NCI-H1092 (cell line): ENCODE measurements at places on chromosomes 4 and X.

DNA sequence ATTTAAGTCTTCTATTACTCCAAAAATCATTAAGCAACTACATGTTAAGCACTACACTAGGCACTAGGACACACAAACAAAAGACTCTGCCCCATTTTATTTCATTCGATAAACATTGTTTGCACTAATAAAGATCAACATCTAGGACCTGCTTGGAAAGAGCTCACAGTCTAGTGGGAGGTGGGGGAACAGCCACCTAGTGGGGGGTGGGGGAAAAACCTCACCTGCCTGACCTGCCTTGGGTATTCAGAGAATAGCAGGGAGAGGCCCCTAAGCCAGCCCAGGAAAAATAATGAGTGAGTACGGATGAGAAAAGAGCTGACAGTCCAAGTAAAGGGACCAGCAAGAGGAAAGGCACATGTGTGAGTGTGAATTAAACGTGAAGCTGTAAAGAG lies 52.2 kb downstream of the PRDM5 start:
- DNase-seq: no peak

GRCh38 chr4:5683566-5683965 lies 24.8 kb downstream of the EVC2 start:
- no peak for DNase-seq

DNA sequence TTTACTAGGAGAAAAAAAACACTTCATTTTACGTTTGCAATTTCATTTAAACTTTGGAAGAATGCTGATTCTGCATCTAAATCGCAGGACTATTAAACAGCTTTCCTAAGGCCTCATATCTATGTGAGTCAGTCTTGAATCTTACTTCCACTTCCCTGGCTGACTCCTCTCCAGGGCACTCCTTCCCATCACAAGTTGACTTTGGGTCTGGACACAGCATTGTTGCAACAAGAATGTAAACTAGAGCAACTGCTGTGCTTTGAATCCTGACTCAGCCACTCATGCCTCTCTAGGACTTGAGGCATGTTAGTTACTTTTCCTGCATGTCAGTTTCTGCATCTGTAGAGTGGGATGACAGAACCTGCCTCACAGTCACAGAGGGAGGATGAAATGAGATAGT lies 413.8 kb downstream of the FAT4 start:
- no peak for DNase-seq

GRCh38 chrX:9062641-9063040 lies 28.7 kb upstream of the FAM9B start:
- no peak for DNase-seq

DNA sequence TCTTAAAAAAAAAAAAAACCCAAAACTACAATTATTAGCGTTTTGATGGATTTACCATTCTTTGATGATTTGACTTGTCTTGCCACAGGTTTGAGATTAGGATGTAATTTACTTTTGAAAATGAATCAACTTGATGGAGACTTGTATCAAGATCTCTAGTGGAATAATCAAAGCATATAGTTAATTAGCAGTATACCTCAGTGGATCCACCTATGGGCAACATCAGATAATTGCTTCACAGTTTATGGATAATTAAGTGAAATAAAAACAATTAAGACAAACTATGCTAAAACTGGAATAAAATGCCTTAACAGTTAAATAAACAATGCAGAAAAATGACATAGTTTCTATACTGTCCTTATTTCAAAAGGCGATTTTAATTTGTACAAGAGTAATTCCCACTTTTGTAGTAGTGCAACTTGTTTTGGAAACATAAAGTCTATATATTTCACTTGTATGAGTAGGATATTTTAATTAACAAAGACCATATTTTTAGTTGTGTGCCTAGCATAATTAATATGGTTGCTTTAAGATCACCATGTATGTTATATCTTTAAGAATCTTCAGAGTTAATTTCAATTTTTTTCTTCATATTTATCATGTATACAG lies 4.2 kb downstream of the CPEB2 start:
- no peak for DNase-seq

DNA sequence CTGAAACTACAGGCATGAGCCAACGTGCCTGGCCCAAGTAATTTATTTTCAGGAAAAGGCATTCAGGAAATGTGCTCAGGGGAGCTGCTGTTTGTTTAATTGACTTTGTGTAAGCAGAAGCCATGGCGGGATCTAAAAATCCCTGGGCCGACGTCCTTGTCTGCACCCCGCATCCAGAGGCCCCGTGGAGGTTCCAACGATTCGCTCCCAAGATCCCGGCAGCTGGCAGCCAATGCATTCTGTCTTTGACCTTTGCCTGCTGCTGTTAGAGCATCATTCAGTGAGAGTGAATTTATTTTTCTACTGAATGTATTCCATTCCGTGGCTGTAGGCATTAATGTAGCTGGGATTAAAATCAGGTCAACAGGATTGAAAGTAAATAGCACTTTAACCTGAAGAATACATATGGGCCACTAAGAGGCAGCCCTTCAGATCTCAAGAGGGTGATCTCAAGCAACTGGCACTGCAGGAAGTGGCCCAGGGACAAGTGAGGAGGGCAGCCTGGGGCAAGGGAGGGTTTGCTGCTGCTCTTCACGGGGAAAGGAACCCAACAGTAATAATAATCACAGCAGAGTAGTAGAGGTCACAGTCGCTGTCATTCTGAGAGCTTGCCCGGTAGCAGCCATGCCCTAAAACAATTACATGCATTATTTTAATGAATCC lies 75.2 kb downstream of the PSAPL1 start:
- DNase-seq: peak; percentile 66

DNA sequence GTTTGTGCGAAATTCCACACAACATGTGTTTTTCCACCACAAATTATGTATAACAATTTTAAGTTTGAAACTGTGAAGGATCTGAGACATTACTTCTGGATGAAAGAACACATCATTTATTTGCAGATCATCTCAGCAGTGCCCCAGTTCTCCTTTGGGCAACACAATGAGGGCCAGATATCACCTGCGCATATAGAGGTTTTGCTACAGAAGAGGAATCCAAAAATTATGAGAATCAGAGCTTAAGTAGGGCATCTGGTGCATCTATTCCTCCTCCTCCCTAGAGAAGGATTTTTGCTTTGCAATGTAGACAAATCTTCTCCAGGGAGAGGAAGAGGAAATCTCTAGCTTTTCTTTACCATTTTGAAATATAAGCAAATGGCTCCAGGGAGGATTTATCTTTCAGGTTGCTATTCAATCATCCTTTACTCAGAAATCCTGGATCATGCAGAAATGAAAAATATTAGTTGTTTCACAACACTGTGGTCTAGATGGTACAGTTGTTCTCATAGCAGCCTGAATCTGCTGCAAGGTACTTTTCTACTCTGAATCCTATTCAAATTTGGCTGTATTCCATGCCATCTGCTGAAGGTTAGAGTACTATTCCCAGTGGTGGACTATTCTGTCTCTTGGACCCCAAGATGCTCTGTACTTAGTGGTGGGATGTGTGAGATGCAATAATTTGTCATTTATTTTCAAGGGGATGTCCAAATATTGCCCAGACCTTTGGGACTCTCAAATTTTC lies 132.1 kb downstream of the SNCA start:
- peak; percentile 16 for DNase-seq

- DNase-seq: no peak
Observed at GRCh38 chr4:3248811-3249661, at the start of gene MSANTD1. Gene MSANTD1, plus strand, starts transcription at chr4:3249159. Its CDS starts 64 bp downstream, at chr4:3249223.

GRCh38 chr4:140236654-140237169 lies 82.7 kb upstream of the MAML3 start:
- DNase-seq: no peak

DNA sequence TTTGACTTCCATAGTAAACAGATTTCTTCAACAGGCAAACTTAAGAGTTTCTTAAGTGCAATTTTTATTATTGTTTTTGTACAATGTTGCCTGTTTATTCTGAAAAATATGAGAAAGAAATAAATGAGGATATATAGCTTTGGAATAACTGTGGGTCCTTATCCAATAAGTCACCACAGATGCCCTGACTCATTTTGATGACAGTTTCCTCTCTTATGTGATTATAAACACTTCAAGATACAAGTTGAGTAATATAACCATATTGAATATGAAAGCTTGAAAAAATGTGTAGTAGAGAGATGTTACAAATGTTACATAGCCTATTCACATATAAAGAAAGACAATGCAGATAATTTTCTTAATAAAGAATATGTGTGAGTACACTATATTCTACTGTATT lies 931.6 kb downstream of the RAPGEF2 start:
- DNase-seq: no peak
